ENCODE measurements at places on chromosomes 5 and 9.

GRCh38 chr5:132483661-132484390 is 6.7 kb downstream of the IRF1 start:
- DNase-seq, result no peak

DNA sequence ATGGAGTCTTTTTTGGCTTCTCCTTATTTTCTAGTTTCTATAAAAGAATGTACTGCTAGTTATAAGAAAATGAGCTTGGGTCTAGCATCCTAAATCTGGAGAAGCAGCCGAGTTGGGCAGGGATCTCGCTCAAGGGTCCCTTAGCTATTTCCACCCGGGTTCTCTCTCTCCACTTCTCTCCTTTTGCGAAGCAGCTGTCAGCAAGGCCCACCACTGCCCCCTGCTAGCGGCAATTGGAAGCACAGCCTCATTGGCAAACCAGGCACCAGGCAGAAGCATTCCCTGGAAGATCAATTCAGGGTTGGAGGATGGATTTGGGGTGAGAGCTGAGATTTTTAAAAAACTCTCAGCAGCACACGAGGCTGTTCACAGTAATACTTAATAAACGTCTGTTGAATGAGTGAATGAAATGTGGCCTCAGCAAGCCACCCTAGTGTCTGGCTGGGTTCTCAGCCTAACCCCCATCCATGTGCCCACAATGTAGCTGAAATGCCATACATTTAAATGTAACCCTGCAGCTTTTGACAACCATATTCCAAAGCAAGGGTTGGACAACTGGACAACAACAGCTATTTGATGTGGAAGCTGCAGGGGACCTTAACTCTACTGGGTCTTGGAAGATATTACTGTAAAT is 34.6 kb upstream of the TNIP1 start:
- DNase-seq, result peak; percentile 52

DNA sequence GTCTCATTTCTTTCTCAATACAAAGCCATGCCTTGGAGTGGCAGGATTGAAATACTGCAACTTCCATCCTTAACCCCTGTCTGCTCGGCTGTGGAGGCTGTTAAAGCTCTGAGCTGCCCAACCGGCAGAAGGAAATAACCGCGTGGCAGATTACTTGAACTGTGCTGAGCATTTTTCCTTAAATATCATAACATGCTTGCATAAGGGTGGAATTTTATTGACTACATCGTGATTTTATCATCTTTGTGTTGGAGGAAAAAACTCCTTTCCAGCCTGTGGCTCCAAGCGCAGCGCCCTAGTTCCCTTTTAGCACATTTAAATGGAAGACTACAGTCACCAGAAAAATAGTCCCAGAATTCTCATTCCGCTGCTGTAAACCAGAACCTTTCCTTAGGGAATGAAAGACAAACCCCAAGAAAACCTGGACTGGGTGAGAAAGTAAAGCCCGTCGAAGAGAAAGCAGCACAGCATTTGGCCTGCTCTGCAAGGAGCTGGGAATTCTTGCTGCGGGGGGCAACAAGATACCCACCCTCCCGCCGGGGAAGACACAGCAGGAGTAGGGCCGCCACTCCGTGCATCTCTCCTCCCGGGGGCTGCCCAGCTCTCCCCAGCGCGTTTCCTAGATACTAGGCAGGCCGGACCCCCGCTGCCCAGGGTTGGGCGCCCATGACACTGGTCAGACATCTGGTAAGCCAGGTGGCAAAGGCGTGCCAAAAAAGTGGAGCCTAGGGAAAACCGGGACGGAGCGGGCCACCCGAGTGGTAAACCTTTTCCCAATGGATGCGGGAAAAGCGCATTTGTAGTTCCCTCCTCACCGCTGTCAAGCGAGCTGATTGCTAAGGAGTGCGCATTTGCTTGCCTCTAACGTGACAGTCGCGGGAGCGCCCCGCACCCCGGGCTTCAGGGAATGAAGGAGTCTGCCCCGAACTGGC is 1.3 kb downstream of the SHC3 start:
- no peak for DNase-seq

GRCh38 chr9:112081918-112082729 is 93.0 kb downstream of the SUSD1 start:
- DNase-seq, result no peak

GRCh38 chr5:8314965-8315364 is 446.0 kb downstream of the MTRR start:
- DNase-seq, result no peak

DNA sequence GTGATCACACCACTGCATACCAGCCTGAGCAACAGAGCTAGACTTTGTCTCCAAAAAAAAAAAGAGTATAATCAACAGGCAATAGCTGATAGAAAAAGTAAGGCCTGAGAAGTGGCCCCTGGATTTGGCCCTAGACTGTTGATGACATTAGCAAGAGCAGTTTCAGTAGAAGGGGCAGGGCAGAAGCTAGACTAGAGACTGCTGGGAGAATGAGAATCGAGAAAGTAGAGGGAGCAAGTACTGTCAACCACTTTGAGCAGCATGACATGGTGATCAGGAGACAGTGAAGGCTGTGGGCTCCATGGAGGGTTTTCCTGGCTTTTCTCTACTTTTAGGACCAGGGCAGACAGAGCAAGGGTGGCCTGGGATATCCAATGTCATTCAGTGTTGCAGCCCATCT is 34.9 kb upstream of the B4GALT1 start:
- no peak for DNase-seq

DNA sequence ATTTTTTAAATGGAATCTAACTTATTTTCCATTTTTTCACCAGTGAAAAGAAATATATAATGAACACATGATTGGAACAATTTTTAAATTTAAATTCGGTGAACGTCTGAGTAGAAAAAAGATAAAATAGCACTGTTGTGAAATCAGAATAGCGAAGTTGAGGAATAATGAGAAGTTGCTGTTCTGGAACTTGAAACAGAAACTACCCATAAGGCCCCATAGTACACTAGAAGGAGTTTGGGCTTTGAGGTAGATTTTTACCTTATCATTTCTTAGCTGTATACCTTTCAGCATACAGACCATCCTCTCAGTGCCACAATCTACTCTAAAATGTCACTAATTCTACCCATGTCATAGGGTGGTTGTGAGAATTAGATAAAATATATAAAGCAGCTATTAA is 35.1 kb downstream of the TDRD7 start:
- DNase-seq, result no peak

DNA sequence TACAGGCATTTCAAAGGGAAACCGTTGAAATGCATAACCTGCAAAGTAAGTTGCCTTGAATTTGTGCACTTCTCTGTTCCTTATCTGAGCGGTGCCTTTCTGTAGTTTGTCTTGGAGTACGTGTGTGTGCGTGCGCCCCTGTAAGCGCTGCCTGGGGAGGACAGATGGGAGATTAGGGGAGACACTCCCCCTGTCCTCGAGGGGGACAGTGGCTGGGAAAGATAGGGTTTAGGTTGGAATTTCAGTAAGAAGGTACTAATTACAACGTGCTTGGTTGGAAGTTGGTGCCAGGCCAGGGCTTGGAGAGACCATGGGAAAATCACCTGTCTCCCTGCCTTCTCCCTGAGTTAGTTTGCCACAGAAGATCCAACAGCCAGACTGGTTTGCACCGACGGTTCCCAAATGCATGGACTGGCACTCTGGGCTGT is 73.2 kb downstream of the PIK3R1 start:
- no peak for DNase-seq
